ENCODE measurements at places on chromosomes 12 and 14.

DNA sequence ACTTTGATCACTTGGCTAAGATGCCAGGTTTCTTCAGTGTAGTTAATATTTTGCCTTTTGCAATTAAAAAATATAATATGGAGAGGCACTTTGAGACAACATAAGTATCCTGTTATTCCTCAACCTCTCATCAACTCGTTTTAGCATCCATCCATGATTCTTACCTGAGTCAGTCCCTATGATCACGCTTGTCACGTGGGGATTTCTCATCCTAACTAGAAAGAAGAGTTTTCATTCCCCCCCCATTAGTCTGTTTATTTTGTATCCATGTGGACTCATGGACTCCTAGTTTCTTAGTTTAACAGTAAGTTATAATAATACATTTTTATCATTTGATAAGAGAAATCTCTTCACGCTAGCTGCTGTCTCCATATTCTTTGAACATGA is 110.3 kb downstream of the SLC25A47 start:
- no peak for DNase-seq

DNA sequence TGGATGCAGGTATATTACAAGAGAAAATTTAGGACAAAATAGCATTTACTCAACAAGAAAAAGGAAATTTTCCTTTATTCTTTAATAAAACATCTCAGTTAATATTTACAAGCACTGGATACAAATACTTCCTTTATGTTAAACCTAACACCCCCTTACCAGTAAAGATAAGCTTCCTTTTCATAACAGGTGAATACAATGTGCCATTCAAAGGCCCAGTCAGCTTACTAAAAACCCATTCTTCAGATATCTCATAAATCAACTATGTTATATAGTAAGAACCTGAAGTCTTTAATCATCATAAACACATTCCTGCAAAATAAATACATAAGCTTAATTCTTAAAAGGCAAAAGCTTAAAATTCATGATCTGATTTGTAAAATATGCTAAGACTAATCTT is 52.6 kb downstream of the LRP6 start:
- DNase-seq = no peak

DNA sequence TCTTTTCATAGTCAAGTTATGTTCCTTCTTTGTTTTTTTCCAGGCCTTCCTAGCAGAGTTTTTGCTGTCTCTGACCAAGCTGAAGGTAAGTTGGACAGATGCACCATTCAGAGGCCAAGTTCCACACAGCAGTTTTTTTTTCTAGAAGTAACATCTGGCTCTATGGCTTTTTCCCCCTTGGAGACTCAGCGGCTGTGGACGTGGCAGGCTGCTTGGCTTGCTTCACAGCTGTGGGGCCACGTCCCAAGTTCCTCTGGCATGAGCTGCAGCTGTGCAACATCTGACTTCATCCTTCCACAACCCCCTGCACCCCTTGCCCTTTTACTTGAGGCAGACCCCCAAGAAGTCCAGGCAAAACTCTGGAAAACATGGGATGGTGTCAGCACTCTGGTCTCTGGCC is 24.2 kb upstream of the RHOJ start:
- no peak for DNase-seq

- DNase-seq = no peak
Measured at GRCh38 chr12:121574025-121574424, 6.8 kb downstream of the KDM2B start.

DNA sequence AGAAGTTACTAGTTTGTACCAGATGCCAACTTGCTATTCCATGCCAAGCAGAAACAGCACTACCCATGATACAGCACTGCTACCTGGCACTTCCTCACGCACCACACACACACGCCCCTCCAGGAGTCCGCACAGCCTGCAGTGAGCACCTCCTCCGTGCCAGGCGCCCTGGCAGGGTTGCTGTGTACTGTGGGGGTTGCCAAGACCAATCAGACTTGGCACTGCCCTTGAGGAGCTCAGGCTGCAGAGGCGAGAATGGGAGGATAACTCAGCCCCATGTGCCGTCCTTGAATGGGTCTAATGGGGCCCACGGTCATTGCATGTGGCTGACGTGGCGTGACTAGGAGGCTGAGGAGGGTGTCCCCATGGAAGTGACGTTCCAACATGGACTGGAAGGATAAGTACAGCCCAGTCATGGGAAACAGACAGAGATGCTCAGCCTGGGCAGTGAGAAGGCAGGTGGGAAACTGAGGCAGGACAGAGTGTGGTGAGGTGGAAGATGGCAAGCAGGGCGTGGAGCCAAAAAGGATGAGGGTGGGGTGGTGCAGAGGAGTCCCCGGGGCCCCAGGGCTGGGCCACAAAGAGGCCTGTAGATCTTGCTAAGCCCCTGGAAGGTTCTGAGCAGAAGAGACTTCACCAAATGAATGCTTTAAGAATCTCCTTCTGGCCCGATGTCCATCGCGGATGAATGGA is 65.3 kb upstream of the C14orf180 start:
- no peak for DNase-seq

DNA sequence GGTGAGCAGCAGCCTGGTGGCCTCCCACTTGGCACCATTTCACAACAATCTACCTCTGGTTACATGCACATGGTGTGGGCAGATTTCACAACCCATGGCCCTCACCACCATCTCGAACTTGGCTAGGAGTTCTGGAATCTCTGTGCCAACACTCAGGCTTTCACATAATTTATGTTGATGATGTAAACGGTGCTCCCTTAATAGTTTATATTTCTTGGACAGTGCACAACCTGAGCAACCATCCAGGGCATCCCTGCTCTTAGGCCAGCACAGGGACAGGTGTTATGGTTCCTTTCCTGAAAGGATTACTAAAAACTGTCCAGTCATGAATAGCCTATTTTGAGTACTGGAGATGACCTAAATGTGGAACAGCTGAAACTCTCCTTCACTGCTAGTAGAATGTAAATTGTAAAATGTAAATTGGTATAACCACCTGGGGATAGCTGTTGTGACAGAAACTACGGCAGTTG is 28.6 kb downstream of the ABCB9 start:
- no peak for DNase-seq

- DNase-seq = no peak
Measured at GRCh38 chr12:78120306-78120705, 289.6 kb downstream of the NAV3 start.

- peak; percentile 28 for DNase-seq
Measured at GRCh38 chr12:48194799-48195201, 8.3 kb downstream of the OR10AD1 start.

DNA sequence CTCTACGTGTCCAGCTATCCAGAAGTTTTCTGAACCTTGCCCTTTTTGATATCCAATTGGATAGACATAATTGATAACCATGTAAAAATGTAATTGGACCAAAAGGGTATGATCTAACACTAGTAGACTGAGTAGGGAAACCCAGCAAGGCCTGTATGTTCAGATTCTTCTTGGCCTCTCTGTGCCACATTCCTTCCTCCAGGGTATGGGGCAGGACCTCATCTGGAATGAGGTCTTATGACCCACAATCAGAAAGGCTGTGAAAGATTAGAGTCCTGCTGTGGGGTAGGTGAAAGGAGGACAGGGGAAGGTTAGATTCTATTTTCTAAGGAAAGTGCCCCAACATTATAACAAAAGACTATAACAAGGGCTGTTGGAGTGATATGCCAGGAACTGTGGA is 51.3 kb upstream of the A2ML1 start:
- no peak for DNase-seq

GRCh38 chr14:74491956-74492775 is 939 bp downstream of the NPC2 start:
- no peak for DNase-seq

- no peak for DNase-seq
Measured at GRCh38 chr12:48379794-48380193, 29.1 kb upstream of the ZNF641 start.

- DNase-seq = peak; percentile 31
Measured at GRCh38 chr12:68876461-68876860, 56.5 kb downstream of the CPM start.

DNA sequence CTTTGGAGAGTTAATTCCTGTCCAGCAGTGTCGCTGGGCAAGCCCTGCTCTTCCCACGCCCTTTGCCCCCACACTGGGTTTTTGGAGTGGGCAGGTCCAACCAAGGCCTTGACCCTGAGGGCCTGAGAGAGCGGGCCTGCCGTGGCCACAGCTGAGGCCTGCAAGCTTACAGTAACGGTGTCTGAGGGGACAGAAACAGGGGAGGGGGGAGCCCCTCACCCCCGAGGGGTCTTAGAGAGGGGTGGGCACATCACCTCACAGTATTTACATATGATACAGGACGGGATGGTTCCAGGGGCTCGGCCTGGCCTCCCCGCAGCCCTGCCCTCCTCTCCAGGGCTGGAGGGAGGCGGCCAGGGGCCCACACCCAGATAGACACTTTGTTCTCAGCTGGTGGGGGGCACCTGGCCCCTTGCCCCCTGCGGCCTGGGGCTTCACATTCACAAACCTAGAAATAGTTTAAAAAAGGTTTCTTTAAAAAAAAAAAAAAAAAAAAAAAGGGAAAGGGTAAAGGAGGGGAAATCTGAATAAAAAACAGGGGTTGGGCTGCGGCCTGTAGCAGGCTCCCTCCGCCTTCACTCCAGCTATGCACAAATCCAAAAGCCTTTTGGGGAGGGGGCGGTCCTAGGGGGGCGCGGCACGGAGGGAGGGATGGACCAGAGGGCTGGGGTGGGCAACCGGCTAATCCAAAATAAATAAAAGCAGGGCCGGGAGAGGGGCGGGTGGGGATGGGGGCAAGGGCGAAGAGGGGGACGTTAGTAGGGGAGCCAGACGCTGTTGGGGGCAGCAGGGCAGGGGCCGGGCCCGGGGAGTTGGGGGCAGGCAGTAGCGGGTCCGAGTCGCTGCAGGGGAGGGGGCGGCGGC is 14.8 kb upstream of the PLA2G1B start:
- DNase-seq = no peak

DNA sequence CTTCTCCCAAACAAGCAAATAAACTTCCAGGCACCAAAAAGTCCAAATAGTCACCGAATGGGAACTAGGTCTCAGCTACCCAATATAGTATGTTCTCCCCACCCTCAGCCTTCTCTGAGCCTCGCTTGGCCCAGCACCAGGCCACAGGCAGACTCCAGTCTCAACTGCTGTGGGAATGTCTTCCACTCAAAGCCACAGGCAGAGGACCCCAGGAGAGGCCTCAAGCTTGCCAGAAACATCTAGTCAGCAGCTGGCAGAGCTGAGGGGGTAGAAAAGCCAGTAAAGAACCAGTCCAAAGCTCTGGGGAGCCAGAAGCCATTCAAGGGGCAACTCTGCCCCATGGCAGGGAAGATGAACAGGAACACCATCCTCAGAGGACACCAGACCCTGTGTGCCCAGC is 41.8 kb downstream of the FMNL3 start:
- peak; percentile 55 for DNase-seq

- no peak for DNase-seq
Measured at GRCh38 chr12:19454837-19455236, 15.5 kb downstream of the AEBP2 start.

DNA sequence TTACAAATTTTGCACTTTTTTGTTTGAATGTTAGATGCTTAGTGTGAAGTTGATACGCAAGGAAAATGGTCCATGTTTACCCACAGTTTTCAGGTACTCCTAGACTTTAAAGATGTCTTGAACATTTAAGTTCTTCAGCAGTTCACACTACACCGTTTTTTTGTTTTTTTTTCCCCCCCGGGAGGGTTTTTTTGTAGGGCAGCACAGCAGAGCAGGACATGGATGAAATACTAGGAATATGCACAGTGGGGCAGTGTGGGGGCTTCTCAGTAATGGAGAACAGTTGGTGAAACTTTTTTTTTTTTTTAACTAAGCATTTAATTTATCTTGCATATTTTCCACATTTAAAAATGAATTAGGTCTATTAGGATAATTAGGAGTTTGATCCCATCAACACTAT is 4.9 kb downstream of the RAN start:
- no peak for DNase-seq

- no peak for DNase-seq
Measured at GRCh38 chr14:104359969-104360442, 219.6 kb upstream of the C14orf180 start.

DNA sequence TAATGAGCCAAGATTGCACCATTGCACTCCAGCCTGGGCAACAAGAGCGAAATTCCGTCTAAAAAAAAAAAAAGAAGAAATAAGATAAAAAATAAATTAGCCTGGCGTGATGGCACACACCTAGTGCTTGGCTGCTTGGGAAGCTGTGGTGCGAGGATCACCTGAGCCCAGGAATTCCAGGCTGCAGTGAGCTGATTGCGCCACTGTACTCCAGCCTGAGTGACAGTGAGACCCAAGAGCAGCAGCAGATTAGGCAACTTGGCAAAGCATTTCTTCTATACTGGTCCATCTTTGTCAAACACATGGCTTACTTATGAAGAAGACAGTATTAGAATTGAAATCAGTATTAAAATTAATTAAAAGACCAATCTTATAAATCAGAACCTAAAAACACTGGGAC is 6.3 kb downstream of the GON7 start:
- DNase-seq = no peak

DNA sequence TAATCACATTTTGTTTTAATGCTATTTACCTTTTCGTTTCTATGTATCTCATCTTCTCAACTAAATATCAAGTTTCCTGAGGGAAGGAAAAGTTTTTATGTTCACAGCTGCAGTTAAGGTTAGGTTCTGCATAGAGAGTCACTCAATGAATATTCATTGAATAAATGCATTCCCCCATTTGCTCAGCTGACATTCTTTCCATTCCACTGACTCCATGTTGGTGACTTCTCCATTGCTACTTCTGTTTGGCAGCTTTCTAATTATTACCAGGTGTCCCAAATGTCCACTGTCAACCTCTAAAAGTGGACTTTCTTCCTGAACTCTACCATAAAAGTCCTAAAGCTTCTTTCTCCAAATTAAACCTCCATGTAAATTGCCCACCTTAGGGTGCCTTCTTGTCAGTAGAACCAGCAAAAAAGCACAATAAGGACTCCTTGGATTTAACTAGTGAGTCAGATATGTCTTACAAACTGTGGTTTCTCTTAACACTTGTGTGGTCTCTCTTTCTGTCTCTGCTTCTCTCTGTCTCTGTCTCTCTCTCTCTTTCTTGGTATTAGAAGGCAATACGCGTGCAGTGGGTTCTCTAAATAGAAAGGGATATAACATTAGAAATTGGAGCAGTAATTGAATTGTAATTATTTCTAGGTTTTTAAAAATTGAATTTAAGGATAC is 85.9 kb downstream of the TMEM117 start:
- peak; percentile 31 for DNase-seq
